ENCODE measurements at places on chromosomes 2 and 18. TPM values are rescaled to one million over a fixed set of nuclear protein-coding genes. Genes with fewer than 3 reads are reported as not detected.

The IMP4 gene
- total RNA-seq = 47.0 TPM

The EVX2 gene
- not detected for total RNA-seq

The CDC42EP3 gene
- total RNA-seq = 56.5 TPM

The TFPI gene
- total RNA-seq = 105 TPM

The LONRF2 gene
- total RNA-seq = 10.9 TPM

The CMPK2 gene
- 5.3 TPM for total RNA-seq

The CD226 gene
- total RNA-seq = 3.2 TPM

The CCDC121 gene
- total RNA-seq = 3.6 TPM

The CDK5R2 gene
- total RNA-seq = not detected

The CNRIP1 gene
- total RNA-seq = 40.7 TPM

The SLC38A11 gene
- 1.4 TPM for total RNA-seq

The RIT2 gene
- not detected for total RNA-seq

The TMEM178A gene
- 5.0 TPM for total RNA-seq

The SPP2 gene
- total RNA-seq = not detected

The EFR3B gene
- 1.3 TPM for total RNA-seq

The GNLY gene
- total RNA-seq = 2.1 TPM

The CLASP1 gene
- 81.8 TPM for total RNA-seq

The ARHGAP25 gene
- 21.1 TPM for total RNA-seq

The G6PC2 gene
- total RNA-seq = not detected

The FZD7 gene
- 24.3 TPM for total RNA-seq

The RGPD4 gene
- 0.33 TPM for total RNA-seq

The ATP6V1C2 gene
- 1.7 TPM for total RNA-seq

The ANKZF1 gene
- 55.9 TPM for total RNA-seq

The ZNF2 gene
- total RNA-seq = 5.9 TPM

The MOCOS gene
- 4.4 TPM for total RNA-seq

The TTC27 gene
- 16.2 TPM for total RNA-seq

The KLHL29 gene
- total RNA-seq = 13.4 TPM

The DSEL gene
- total RNA-seq = 16.9 TPM

The C2orf76 gene
- total RNA-seq = 11.2 TPM

The FAP gene
- total RNA-seq = 65.8 TPM

The CCDC74B gene
- 1.3 TPM for total RNA-seq

The LIMS4 gene
- 22.4 TPM for total RNA-seq

The ASPRV1 gene
- 1.9 TPM for total RNA-seq

The TCF23 gene
- 1.1 TPM for total RNA-seq

The ITPRIPL1 gene
- 3.6 TPM for total RNA-seq

The PSMA8 gene
- total RNA-seq = not detected

The CELF4 gene
- not detected for total RNA-seq

The ARHGEF4 gene
- 2.7 TPM for total RNA-seq
